Hepatocyte (in vitro differentiated cells): ENCODE measurements at places on chromosomes 5 and 9.

- DNase-seq: no peak
These were observed 125.0 kb upstream of the NR5A1 start for GRCh38 chr9:124632077-124632621.

DNA sequence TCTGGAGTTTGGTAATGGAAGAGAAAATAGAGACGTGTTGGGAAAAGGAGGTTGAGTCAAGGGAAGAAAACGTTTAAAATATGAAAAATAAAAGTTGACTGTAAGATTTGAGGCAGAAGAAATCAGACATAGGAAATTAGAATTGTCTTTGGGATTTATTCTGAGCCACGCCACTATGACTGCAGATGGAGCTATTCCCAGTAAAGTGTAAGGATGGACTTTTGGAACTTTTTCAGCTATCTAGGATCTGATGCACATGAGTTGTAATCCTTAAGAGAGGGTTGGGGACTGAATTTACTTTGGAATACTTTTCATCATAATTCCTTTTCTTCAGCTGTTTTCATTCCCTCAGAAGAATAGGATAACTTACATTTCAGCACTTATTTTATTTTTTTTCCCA, 336.7 kb downstream of the FAM170A start:
- no peak for DNase-seq

GRCh38 chr5:170974461-170974860, 112.6 kb downstream of the RANBP17 start:
- no peak for DNase-seq

DNA sequence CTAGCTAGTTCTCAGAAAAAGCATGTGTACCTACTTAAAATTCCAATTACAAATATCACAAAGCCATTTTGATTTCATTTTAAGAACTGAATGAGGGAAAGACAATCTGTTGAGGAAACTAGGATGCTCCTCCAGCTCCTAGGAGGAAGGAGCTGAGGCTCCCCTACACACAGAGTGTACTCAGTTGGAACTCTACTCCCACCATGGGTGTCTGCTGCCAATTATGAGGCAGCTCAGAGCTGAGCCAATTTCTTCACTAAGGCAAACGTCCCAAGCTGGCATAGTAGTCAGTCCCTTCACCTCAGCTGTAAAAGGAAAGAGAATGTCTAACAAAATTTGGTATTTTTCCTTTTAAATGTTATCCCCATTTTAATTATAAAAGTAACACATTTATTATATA, 300.0 kb upstream of the TRPC7 start:
- no peak for DNase-seq

- DNase-seq: peak; percentile 40
These were observed 60.7 kb downstream of the MAT2B start for GRCh38 chr5:163565931-163566608.

DNA sequence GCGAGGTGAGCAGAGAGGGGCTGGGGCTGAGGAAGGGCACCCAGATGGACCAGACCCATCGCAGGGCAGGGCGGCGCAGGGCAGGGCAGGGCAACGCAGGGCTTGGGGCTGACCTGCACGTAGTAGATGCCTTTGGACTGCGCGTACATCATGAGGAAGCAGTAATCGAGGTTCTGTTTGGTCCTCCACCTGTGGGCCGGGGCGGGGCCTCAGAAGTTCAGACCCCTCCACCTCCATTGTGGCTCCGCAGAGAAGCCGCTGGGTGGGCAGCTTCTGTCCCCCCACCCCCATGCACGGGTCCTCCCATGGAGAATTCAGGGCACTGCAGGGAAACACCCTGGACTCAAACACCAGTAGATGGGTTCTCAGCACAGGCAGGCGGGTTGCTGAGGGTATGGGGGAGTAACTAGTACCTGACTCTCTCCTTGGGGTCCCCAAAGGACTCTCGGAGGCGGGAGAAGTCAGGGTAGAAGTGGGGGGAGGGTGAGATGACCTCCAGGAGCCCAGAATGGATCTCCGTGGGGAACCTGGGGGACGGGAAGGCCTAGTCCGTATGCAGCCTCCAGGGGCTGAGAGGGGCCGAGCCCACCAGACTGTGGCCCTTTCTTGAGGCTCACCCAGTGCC, 6.4 kb downstream of the LTC4S start:
- no peak for DNase-seq
